Motor neuron (in vitro differentiated cells): ENCODE measurements at places on chromosomes 12 and 14. TPM values are rescaled to one million over a fixed set of nuclear protein-coding genes. Genes with fewer than 3 reads are reported as not detected.

Gene KLRG1
- 5.6 and 6.1 TPM in 2 replicates for total RNA-seq

Gene PPFIA2
- 34.9 and 38.7 TPM in 2 replicates for total RNA-seq

Gene LRFN5
- total RNA-seq = 16.0 and 24.1 TPM in 2 replicates

Gene CLEC9A
- not detected in 2 replicates for total RNA-seq

Gene NOS1
- total RNA-seq = 0.33 and 0.63 TPM in 2 replicates
